Islet precursor cell (in vitro differentiated cells): ENCODE measurements at places on chromosomes 16 and 17.

GRCh38 chr16:69663846-69664245 lies 62.5 kb downstream of the NQO1 start:
- DNase-seq = no peak

- no peak for DNase-seq
These were observed 15.1 kb downstream of the AXIN1 start for GRCh38 chr16:337437-337836.

DNA sequence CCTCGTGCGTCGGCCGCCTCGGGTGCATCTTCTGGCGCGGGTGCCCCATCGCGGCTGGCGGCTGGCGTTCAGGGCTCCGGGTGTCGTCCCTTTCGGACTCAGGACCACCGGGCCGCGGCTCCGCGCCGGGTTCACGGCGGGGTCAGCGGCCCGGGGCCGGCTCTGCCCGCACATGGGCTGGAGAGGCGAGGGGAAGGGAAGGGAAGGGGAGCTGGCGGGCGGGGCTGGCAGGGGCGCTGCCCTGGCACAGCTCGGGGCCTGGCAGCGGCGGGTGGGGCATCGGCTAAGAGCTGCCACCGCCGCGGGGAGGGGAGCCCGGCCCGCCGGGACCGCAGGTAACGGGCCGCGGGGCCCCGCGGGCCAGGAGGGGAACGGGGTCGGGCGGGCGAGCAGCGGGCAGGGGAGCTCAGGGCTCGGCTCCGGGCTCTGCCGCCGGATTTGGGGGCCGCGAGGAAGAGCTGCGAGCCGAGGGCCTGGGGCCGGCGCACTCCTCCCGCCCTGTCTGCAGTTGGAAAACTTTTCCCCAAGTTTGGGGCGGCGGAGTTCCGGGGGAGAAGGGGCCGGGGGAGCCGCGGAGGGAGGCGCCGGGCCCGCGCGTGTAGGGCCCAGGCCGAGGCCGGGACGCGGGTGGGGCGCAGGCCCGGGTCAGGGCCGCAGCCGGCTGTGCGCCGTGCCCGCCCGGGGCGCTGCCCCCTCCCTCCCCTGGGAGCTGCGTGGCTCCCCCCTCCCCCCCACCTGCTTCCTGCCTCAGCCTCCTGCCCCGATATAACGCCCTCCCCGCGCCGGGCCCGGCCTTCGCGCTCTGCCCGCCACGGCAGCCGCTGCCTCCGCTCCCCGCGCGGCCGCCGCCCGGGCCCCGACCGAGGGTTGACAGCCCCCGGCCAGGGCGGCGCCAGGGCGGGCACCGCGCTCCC lies 646 bp downstream of the HIC1 start:
- peak; percentile 54 for DNase-seq

DNA sequence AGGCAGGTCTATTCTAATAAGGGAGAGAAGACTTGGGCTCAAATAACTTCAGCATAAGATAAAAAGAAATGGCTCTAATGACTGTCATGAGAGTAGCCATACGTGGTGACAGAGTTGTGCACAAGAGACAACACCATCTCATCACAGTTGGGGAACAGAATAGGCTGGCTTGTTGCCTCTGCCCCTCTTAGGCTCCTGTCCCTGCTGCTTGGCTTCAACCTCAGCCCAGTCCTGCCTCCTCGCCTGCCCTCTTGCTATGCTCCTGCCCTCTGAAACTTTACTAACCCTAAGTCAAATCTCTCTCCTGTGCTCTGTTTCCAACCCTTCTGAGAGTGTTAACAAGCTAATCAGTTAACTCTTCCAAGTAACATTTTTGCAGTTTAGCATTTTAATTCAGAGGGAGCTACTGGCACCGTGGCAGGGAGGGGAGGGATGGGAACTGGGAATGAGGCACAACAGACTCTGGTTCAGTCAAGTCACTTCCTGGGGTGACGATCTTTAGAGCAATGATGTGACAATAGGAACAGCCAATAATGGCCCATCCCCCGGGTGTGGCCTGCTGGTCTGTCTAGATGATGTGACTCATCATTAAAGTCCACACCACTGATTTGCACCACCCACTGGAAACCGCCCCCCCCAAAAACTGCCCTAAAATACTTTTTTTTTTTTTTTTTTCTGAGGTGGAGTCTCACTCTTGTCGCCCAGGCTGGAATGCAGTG lies 35.5 kb downstream of the DNAH17 start:
- no peak for DNase-seq

DNA sequence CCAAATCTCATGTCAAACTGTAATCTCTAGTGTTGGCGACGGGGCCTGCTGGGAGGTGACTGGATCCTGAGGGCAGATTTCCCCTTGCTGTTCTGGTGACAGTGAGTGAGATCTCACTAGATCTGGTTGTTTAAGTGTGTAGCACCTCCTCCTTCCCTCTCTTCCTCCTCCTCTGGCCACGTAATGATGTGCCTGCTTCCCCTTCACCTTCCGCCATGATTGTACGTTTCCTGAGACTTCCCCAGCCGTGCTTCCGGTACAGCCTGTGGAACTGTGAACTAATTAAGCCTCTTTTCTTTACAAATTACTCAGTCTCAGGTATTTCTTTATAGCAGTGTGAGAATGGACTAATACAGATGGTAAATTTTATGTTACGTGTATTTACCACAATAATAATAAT lies 49.2 kb downstream of the METTL16 start:
- no peak for DNase-seq

GRCh38 chr16:9908613-9909012 lies 273.6 kb downstream of the GRIN2A start:
- DNase-seq = no peak

GRCh38 chr17:29566473-29567303 lies at the start of gene ABHD15:
TSS of gene ABHD15 (minus strand) at chr17:29567037. CDS start at chr17:29566966, 71 bp downstream.
- DNase-seq = peak; percentile 85

- no peak for DNase-seq
These were observed 15.0 kb downstream of the CHD9 start for GRCh38 chr16:53069772-53070171.

- no peak for DNase-seq
These were observed 207.3 kb downstream of the KIF2B start for GRCh38 chr17:54029986-54030385.

DNA sequence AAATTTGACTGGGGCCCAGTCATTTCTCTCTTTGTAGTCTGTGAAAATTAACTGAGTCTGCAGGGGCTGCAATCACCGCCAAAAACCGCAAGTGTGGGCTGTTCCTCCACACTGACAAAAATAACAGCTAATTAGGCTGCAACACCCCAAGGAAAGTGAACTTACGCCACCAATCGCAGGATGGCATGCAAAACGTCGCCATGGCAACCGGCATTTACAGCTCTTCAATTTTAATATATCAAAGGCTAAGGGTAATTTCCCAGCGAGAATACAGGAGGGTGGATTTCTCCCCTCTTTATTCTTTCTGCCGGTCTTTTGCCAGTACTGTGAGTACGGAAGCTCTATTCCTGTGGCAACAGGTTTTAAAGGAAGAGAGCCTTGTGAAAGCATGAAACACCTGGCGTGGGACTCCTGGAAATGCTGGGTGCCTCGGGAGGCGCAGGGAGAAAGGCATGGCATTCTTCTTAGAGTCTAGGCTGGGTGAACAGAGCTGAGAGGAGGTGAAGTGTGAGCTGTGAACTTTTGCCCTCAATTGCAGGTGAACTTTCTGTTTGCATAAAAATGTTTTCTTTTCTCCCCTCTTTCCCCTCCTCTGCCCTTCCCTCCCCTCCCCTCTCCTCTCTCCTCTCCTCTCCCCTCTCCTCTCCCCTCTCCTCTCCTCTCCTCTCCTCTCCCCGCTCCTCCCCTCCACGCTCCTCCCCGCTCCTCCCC lies 399.7 kb downstream of the XYLT1 start:
- DNase-seq = no peak

DNA sequence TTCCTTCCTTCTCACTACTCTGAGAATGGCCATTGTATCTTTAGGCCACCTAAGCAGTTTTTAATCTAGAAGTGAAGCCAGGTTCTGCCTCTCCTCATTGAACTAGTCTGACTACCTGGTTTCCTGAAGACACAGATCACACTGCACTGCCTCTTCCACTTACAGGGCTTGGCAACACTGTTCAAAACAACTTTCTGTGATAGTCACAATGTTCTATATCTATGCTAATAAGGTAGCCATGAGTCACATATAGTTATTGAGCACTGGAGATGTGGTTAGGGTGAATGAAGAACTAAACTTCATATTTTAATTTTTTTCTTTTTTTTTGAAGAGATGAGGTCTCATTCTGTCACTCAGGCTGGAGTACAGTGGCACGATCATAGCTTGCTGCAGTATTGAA lies 26.9 kb downstream of the RND2 start:
- DNase-seq = peak; percentile 21

DNA sequence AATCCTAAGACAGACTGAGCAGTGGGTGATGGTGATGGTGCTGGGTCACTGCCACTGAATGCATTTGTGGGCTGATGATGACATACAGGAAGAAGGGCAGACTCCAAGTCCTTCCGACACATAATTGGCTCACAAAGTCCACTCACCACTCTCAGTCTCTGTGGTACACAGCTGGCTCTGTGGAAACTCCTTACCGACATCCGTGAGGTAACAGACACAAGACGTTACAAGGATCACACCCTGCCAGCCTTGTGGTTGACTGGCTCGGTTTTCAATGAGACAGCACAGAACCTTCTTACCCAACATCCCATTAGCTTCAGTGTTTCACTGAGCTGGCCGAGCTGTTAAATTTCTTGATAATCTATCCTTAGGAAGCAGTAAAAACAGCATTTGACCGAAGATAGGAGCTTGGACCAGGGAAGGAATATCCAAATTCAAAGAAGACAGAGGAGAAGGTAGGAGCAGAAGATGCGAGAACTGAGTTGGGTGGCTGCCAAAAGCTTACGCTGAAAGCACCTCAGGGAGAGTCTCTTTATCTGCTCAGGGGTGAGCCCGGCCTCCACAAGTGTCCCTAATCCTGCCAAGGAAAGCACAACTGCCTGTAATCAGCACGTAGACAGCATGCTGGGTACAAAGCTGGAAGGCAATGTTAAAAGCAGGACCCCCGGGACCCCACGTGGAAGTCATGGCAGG lies 5.5 kb upstream of the MXRA7 start:
- peak; percentile 73 for DNase-seq

DNA sequence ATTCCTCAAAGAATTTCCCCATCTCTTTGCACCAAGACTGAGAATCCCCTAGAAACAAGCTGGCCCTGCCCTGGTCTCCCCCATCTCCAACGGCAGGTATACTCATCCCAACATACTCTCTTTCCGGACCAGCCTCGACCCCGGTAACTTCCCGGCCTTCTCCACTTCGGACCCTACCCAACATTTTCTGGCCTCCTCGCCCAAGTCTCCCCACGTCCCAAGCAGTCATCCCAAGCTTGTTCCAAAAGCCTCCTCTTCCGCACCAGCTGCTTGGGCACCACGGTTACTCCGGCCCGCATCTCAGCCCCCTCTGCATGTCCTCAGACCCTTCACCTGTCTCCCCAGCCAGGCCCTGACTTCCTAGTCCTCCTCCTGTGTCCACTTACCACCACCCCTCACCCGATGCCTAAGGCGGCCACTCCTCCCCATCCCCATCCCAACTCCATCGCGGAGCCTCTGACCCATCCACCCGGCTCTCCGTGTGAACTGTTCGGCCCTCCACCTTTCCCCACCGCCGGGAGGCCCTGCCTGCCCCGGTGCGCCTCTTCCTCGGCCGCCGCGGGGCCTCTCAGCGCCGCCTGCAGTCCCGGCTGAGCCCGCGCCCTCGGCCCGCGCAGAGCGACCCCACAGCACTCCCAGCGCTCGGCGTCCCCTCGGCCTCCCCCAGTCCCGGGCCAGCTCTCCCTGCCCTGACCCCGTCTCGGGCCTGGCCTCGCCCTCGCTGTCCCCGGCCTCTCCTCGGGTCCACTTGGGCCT lies 994 bp downstream of the PITPNA start:
- peak; percentile 78 for DNase-seq

DNA sequence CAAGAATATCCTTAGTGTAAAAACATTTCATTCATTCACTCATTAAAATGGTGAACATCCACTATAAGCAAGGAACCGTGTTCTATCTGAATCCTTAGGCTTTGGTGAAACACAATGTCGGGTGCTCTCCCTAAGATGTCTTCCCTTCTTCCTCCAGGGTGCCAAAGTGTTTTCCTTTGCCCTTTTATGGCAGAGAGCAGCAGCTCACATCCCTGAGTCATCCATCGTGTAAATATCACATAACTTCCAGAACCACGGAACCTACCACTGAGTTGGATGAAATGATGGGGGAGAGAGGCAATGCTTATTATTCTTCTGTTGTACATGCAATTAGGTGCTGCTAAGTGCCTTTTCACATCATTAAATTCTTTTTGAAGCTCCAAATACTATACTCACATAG lies 50.2 kb downstream of the DNAH3 start:
- no peak for DNase-seq

GRCh38 chr16:79062336-79062735 lies 538.2 kb downstream of the MAF start:
- DNase-seq = no peak

GRCh38 chr16:68084504-68085258 lies 489 bp upstream of the NFATC3 start:
- peak; percentile 88 for DNase-seq

DNA sequence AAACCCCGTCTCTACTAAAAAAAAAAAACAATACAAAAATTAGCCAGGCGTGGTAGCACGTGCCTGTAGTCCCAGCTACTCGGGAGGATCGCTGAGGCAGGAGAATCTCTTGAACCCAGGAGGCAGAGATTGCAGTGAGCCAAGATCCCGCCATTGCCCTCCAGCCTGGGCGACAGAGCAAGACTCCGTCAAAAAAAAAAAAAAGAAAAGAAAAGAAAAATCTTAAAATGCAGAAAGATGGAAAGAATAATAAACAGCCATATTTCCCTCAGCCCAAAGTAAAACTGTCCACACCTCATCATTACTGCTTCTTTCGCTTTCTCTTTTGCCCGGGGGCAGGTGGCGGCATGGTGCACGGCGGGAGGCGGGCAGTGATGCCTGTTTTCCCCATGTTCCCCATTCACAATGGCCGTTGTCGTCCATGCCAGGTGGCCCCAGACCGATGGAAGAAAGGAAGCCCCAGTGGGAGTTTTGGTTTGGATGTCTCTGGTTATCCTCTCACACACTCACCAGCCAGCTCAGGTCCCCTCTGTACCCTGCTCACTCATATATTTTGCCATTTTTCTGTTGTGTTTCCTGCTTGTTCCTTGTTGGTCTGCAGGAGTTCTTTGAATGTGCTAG lies 37.0 kb upstream of the PEMT start:
- no peak for DNase-seq

DNA sequence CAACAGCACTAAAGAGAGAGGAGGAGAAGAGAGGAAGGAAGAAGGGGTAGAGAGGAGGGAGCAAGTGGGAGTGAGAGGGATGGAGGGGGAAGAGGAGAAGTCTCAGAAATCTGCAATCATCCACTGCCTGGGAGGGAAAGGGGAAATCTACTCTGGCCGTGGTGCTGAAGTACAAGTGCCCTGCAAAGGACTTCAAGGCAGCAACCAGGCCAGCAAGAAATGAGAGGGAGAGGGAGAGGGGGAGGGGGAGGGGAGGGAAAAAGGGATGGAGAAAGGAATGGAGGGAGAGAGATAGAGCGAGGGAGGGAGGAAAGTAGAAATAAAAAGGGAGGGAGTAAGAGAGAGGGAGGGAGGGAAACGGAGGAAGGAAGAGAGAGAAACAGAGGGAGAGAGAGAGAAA lies 130.8 kb upstream of the EEF2KMT start:
- peak; percentile 62 for DNase-seq

GRCh38 chr16:14525596-14525995 lies 104.5 kb downstream of the PARN start:
- no peak for DNase-seq
